RKO (cell line): ENCODE measurements at places on chromosomes 1 and 21.

- peak; percentile 32 for DNase-seq
Measured at GRCh38 chr1:41023279-41023990, 1.9 kb upstream of the SLFNL1 start.

GRCh38 chr1:52436817-52437216 lies 32.4 kb downstream of the PRPF38A start:
- no peak for DNase-seq

- no peak for DNase-seq
Measured at GRCh38 chr1:227068883-227069282, 128.8 kb downstream of the COQ8A start.

- peak; percentile 46 for DNase-seq
Measured at GRCh38 chr1:152926091-152926490, 17.7 kb downstream of the IVL start.

GRCh38 chr21:28770867-28771661 lies 221.6 kb downstream of the LTN1 start:
- DNase-seq = no peak

DNA sequence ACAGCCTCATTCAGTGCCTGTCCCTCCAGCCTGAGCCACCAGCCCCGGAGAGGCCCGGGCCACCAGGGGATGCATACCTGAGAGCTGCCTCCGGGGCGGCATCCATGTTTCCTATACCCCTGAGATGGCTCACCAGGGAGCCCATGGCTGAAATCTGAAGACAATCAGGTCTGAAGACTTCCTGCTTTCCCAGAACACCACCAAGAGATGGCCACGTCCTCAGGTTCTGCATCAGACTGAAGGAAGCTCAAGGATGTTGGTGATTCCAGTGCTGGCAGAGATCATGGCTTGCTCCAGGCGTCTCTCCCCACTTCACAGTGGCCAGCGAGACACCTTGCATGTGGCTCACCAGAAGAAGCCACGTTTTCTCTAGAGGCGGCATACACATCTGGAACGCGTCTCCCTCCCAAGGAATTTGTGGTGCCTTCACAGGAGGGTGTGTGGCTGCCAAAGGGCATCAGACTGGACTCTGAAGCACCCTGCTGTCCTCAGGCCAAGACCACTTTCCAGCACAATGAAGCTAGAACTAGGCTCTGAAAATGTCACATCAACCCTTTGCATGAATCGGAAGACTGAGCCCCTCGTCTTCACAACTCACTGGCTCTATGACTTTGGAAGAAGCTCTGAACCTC lies 170.7 kb upstream of the IRF2BP2 start:
- DNase-seq = no peak

DNA sequence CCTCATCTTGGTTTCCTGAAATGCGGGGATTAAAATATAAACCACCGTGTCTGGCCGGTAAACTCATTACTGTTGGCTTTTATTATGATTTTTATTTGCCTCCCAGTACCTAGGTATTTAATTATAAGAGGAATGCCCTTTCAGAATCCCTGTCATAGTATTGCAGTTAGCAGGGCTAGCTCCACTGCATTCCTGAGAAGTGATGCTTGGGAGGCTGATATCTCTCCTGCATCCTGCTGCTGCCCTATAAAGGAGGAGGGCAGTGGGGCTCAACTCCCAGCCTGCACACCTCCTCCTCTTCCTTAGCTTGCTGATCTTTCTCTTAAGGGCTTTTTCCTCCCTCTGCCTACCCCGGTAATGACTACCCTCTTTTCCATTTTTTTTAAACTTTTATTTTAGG lies 19.9 kb upstream of the DISC1 start:
- no peak for DNase-seq

- no peak for DNase-seq
Measured at GRCh38 chr1:246765521-246765920, 41.3 kb downstream of the SCCPDH start.
